Endothelial cell (in vitro differentiated cells): ENCODE measurements at places on chromosomes 5 and 9. TPM values are rescaled to one million over a fixed set of nuclear protein-coding genes. Genes with fewer than 3 reads are reported as not detected.
A peak's percentile ranks its signal among the peaks of the same experiment; 100 is the strongest.

GRCh38 chr5:128035689-128036088 is 47.9 kb upstream of the SLC12A2 start:
- H3K27ac ChIP-seq, result no peak overlapping the region
- no peak overlapping the region for H3K4me3 ChIP-seq

GRCh38 chr9:119868694-119869093 is 499.5 kb upstream of the BRINP1 start:
- no peaks in the 10 kb centered on the region for H3K27me3 ChIP-seq
- no peak overlapping the region for H3K4me3 ChIP-seq
- H3K27ac ChIP-seq, result no peak overlapping the region

GRCh38 chr5:50967563-50968355 is 301.3 kb downstream of the PARP8 start:
- H3K27ac ChIP-seq, result no peak overlapping the region
- DNase-seq, result peak; percentile 14
- peaks cover 34% of the 10 kb centered on the region for H3K27me3 ChIP-seq
- no peaks in the 10 kb centered on the region for H3K36me3 ChIP-seq
- peaks cover 44% of the 10 kb centered on the region for H3K4me1 ChIP-seq

DNA sequence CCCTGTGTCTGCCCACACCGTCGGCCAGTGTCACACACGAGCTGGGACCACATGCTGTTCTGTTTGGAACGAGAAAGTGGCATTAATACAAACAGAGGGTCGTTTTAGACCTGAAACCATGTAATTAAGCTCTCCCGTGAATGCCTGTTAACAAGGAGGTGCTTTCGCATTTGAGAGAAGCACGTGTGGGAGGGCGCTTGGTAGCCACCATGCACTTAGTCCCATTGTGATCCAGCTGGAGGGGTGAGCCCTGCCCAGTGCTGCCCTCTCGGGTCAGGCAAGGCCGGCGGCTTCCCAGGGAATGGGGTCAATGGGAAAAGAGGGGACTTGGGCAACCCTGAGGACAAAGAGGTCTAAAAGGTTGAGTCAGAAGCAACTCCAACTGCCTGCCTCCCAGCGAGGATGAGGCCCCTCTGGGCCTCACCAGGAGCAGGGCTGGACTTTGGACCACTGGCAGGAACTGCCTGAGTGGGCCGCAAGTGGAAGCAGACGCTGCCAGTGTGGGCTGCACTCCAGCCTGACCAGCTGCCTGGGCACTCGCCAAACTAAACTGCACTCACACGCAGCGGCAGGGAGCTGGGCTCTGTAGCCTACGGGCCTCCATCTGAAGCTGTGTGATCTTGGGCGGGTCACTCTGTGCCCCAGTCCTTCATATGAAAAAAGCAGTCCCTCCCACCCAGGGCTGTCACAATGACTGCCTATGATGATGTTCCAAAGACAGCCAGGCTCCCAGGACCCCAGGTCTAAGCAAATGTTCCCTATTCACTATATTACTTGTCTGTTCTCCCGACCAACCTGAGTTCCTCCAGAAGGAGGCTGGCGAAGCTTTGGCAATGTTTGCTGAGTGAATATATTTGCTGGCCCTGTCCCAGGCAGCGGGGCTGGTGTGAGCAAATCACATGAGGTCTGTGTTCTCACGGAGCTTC is 195.7 kb downstream of the CDK5RAP2 start:
- H3K27ac ChIP-seq, result no peak overlapping the region
- no peak overlapping the region for H3K4me3 ChIP-seq
- H3K27me3 ChIP-seq, result peaks cover 9% of the 10 kb centered on the region
- peaks cover 7% of the 10 kb centered on the region for H3K36me3 ChIP-seq
- DNase-seq, result no peak

DNA sequence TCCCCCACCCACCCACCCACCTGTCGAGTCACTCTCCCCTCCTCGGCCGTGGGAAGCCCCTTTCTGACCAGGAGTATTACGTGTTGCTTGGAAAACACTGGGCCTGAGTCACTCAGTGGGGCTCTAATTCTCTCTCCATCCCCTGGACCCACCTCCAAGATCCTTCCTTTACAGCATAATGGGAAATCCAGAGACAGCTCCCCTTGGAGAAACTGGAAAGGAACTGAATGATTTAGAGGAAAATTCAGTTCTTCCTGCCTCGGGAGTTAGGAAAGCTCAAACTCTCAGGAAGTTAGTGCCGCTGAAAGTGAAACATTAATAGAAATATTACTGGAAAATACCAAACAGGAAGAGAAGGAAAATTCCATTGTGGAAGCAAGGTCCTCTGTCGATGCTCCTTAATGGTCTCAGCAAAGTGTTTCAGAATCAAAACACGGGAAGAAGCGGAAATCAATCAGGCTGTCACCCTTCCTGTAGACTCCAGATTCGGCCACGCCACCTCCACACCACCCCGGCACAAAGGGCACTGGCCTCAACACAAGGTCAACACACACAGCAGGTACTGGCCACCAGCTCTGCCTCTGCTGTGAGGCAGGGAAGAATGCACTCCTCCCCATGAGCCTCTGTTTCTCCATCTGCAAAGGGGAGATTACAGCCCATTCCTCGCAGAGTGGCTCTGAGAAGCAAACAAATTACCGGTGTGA is 9.6 kb downstream of the SHB start:
- peaks cover 46% of the 10 kb centered on the region for H3K4me1 ChIP-seq
- no peak overlapping the region for H3K4me3 ChIP-seq
- peak overlapping the region; percentile 25 for H3K27ac ChIP-seq

DNA sequence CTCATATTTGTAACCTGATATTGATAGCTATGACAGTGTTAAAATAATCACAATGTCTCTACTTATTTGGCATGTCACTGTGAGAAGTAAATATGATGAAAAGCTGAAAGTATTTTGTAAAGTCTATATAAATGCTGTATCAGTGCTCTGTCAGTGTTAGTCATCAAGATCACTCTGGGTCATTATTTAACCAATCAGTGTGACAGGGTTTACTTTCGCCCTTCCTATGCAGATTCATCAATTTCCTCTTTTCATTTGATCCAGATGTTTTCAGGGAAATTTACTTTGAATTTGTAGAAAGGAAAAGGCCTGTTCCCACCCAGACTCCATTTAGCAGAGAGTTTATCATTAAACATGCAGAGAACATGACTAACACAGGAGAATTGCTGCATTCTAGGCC is 9.9 kb upstream of the PCSK5 start:
- no peak overlapping the region for H3K4me3 ChIP-seq
- no peaks in the 10 kb centered on the region for H3K27me3 ChIP-seq
- no peaks in the 10 kb centered on the region for H3K36me3 ChIP-seq

Gene ACTBL2
- total RNA-seq, result not detected

Gene ARID3C
- total RNA-seq, result not detected

Gene COL15A1
- 24.0 TPM for total RNA-seq

Gene NIM1K
- total RNA-seq, result 0.15 TPM

Gene FAM151B
- 2.1 TPM for total RNA-seq
